ENCODE measurements at places on chromosomes 2 and 18.

- peak; percentile 45 for DNase-seq
Measured at GRCh38 chr2:15142069-15142689, 419.0 kb downstream of the NBAS start.

- DNase-seq = no peak
Measured at GRCh38 chr2:152541712-152542111, 175.5 kb downstream of the PRPF40A start.

- no peak for DNase-seq
Measured at GRCh38 chr18:41501848-41502247, 453.2 kb upstream of the PIK3C3 start.

DNA sequence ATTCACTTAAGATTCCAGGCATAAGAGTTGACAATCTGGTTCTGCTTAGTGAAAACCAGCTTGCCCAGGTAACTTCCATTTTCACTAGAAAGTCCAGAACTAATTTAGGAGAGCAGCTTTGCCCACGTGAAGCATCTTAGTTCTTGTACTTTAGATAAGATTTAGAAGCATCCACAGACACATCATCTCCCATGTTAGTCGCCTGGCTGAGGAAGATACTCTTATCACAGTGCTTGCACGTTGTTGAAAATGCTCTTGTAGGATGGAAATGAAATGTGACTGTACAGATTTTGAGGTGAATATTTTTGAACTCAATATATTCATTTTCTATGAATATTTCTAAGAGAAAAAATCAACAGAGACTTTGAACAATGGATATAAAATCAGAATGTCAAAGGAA is 159.7 kb downstream of the SOCS6 start:
- no peak for DNase-seq

GRCh38 chr2:229084447-229084846 is 186.6 kb downstream of the PID1 start:
- no peak for DNase-seq

- no peak for DNase-seq
Measured at GRCh38 chr18:74377776-74378175, 62.1 kb downstream of the C18orf63 start.

DNA sequence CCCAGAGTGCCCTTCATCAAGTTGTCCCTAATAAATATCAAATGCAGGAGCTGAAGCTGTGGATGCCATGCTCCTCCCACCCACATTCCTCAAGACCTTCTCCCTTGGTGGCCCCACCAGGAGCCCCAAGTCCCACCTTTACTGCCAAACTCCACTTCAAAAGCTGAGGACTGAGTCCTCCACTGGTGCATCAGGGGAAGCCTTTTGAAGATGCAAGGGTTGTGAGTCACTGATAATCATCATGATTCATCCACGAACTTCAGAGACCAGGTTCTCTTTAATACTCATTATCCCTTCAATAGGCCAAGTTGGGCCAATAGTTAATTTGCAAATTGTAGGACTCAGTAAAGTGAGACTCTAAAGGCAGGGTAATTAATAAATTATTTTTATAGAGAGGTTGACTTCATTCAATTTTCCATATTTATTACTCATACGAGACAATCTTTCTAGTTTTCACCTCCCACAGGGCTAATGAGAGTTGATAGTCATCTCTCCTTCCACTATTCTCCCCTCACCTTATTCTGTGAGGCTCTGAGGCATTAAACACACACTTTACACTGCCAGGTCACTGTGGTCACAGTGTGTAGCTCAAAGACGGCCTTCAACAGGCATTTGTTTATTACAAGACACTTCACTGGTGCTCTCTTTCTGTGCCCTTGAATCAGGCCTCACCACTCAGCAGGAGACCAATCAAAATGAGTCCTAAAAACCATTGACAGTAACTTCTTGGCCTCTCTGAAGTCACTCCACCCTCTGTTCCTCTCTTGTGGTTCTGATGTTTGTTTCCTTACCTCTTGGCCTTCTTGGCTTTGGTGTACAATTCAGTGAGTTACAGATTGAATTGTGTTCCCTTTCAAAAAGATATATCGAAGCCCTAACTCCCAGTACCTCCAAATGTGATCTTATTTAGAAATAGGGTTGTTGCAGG is 99.9 kb downstream of the TRIB2 start:
- DNase-seq = no peak

DNA sequence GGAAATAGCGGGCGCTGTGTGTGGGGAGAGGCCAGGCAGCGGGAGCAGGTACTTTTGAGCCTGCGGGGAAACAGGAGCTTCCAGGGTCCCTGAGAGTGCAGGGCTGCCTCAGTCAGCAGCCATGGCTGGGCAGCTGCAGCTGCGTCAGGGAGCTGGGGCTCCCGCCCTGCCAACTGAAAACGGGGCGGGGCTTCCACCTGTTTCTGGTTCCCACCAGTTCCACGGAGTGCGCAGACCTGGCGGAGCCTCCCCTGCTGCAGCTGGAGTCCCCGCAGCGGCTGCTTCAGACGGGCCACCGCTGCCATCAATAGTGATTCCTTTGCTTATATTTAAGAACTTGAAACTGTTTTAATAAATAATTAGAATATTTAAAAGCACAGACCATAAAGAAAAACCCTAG is 30.6 kb upstream of the RPRM start:
- no peak for DNase-seq

- peak; percentile 3 for DNase-seq
Measured at GRCh38 chr2:185006481-185006880, 408.2 kb downstream of the ZNF804A start.

- DNase-seq = no peak
Measured at GRCh38 chr2:19688059-19688458, 213.7 kb downstream of the TTC32 start.

- DNase-seq = no peak
Measured at GRCh38 chr18:77106331-77106730, 26.3 kb downstream of the MBP start.

GRCh38 chr2:99576775-99577174 is 87.0 kb upstream of the REV1 start:
- no peak for DNase-seq

DNA sequence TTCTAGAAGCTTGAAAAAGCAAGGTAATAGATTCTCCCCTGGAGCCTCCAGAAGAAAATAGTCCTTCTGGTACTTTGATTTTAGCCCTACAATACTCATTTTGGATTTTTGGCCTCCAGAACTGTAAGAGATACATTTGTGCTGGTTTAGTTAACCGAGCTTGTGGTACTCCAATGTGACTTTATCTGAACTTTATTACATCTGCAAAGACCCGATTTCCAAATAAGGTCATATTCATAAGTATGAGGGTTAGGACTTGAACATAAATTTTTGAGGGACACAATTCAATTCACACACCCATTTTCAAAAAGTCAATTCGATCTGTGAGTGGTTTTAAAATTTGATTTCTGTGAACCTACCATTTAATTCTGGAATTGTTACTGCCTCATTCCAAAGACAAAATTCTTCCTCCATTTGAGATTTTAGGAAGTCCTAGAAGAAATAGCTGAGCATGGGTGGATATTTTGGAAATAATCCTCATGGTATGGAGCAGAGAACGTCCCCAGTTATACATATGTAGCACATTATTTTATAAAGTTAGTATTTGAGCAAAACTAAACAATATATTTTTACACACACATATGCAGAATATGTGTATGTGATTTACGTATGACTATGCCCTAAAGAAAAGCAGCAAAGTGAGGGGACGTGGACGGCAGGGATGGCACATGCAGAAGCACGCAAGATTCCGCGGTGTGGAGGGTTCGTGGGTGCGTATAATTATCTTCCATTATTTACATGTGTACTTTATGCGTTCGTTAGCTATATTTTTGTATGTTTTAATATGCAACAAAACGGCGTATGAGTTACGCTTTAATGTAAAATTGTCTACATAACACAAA is 905 bp upstream of the NUP35 start:
- DNase-seq = no peak

DNA sequence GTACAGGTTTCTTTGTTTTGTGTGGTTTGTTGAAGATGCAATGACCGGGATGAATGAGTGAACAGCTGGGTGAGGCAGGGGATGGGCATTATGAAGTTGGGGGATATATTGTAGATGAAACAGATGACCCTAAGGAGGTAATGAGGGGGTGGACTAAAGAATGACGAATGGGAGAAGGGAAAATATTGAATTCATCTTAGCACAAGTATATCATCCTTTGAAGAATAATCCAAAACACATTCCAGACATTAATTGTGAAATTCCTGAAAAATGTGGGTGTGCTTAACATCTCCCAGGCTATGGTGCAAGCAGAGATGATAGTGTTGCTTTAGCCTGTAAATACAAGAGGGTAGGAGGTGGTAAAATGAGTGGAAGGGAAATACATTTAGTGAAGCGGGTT is 5.8 kb downstream of the CRIM1 start:
- DNase-seq = no peak

DNA sequence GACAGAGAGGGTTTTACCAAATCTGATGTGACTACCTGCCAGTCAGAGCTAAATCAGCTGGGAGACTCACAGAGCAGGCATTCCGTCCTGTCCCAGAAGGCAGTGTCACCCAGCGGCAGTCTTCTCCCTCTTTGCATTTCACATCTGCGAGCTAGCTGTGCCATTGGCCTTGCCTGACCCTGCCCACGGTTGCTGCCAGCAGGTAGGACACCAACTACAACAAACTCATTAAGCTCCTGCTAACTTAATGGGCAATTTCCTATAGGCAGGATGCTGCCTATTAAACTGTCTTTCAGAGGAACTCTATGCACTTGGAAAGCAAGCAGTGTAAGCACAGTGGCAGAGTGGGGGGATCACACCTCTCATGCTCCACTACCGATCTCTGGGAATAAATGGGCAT is 116.4 kb upstream of the CAPN13 start:
- no peak for DNase-seq

DNA sequence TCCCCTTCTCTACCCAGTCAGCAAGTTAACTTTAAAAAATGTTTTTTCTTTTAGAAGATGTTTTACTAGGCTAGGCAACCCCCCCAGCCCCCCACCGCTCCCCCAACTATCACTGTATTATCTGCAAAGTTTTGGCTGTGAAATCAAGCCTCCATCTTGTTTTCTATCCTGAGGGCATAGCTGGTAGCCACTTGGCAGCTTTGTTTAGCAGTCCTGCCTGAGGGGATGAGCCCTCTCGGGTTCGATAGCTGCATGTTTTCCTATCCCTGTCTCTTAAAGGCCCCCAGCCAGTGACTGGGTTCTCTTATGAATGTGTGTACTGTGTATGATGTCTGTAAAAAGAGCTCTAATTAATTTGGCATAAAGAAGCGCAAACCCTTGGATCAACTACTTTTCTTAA is 43.4 kb downstream of the MRO start:
- DNase-seq = peak; percentile 92
